ENCODE measurements at places on chromosomes 3 and 15.

DNA sequence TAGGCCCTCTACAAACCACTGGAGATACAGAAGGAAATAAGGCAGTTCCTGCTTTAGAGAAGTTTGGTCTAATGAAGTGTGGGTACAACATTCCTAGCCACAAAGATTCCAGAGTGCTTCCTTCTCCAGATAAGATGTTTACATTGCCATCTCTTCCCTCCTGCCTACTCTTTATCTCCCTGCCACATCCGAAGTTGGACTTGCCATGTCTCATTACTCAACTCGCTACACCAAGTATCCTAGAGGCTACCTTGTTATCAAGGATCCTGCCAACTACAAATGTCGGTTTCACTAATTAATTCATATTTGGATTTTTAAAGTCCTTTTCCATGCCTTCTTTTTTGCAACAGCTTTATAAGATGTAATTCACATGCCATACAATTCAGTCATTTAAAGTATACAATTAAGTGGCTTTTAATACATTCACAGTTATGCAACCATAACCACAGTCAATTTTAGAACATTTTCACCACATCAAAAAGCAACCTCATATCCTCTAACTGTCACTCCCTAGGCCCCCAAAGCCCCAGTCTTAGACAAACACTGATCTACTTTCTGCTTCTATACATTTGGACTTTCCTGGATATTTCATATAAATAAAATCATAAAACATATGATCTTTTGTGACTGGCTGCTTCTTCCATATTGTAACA lies 53.7 kb upstream of the CSTA start:
- no peak for DNase-seq

DNA sequence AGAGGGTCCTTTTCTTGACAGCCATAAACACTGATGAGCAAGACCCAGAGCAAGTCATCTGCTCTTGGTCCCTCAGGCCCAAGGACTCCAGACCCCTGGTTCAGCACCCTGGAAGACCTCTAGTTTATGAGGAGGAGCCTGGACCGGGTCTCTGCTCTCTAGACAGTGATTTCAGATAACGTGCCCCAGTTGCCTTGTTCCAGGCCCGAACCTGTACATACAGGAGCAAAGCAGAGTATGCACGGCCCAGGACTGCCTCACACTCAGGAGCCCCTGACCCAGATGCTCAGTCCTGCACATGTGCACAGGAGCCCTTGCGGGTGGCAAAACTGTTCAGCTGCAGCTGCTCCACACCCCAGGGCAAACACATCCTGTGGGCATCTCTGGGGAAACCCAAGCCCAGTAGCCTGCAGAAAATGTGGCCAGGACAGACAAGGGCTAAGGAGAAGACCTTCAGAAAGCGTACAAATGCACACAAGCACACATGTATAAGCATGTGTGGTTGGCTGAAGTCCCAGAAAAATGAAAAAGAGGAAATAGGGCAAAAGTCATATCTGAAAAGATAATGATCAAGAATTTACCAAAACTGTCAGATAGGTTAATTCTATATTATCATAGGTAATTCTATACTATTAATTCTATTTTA lies 59.9 kb upstream of the CORO2B start:
- DNase-seq: no peak

GRCh38 chr3:128504533-128504915 lies 11.5 kb upstream of the GATA2 start:
- DNase-seq: peak; percentile 0

GRCh38 chr3:102485701-102486100 lies 50.9 kb downstream of the ZPLD1 start:
- DNase-seq: no peak

GRCh38 chr3:66154444-66154861 lies 66.3 kb upstream of the SLC25A26 start:
- no peak for DNase-seq

GRCh38 chr3:137988982-137989381 lies 21.0 kb upstream of the CLDN18 start:
- DNase-seq: no peak

DNA sequence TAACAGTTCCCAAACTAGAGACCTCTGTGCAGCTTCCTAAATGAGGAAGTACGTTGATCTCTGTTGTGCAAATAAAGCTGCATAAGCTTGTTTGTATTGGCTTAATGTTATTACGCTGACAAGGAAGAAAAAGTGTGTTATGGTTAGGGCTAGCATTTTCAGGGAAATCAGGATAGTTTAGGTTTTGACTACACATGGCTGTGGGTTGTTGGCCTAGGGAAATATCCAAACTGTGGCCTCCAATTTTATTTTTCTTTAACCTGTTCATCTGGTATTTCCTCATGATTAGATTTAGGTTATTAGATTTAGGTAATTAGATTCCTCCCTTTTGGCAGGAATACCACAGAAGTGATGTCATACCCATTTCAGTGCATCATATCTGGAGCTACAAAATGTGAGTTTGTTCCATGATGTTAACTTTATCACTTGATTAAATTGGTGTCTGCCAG lies 8.7 kb upstream of the MCCC1 start:
- DNase-seq: no peak

DNA sequence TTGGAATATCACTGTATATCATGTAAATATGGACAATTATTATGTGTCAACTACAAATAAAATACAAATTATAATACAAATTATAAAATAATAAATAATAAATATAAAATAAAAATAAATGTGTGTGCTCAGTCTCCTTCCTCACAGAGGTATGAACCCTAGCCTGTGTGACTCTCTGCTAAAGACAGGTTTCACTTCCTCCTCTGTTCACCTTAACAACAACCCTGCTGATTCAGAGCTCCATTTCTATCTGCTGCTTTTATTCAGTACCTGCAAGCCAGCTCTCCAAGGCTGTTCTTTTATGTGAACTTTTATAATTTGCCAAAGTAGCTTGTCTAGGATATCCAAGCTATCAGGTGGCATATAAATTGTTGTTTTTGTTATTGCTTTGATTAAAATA lies 610.7 kb upstream of the GRM7 start:
- DNase-seq: no peak

Data from activated CD4-positive, alpha-beta T cell treated with anti-CD3 and anti-CD28 coated beads for 1 hour (primary cell).